ENCODE measurements at places on chromosomes 4 and X. TPM values are rescaled to one million over a fixed set of nuclear protein-coding genes. Genes with fewer than 3 reads are reported as not detected.

The DRD5 gene
- 0.41 TPM for polyA plus RNA-seq

The FAM47A gene
- polyA plus RNA-seq: not detected

The GPR173 gene
- 26.3 TPM for polyA plus RNA-seq

The GLRA2 gene
- polyA plus RNA-seq: 0.27 TPM

The RBM46 gene
- polyA plus RNA-seq: not detected

The NUP62CL gene
- 1.1 TPM for polyA plus RNA-seq

The CXCL11 gene
- polyA plus RNA-seq: not detected

The HAND2 gene
- polyA plus RNA-seq: not detected

Measured in brain (organoid and tissue), 16 donors.